RPMI8226 (cell line): ENCODE measurements at places on chromosomes 5 and 9.
A peak's percentile ranks its signal among the peaks of the same experiment; 100 is the strongest.

DNA sequence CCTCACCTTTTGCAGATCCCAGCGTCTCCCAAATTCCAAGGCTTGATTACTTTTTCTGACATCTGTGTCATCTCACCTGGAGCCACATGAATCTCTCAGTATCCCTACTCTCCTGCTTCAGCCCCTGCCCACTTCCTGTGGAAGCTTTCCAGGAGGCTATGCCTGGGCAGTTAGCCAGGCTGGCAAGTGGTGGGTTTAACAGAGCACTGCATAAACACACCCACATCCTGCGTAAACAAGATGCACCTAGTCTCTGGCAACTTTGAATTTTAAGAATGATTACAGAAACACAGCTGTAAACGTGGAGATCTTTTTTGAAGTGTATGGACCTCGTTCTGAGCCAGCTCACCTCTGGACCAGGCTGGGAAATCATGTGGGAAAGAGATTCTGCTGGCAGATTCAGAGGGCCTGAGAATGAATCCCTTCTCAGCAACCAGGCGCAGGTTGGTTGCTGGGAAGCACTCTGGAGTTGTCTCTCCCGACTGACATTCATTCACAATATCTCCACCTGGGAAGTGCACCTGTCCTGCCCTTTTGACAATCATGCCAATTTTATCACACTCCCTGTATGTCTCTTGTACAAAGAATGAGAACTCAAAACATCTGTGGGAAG is 55.7 kb upstream of the FANCC start:
- DNase-seq: no peak

DNA sequence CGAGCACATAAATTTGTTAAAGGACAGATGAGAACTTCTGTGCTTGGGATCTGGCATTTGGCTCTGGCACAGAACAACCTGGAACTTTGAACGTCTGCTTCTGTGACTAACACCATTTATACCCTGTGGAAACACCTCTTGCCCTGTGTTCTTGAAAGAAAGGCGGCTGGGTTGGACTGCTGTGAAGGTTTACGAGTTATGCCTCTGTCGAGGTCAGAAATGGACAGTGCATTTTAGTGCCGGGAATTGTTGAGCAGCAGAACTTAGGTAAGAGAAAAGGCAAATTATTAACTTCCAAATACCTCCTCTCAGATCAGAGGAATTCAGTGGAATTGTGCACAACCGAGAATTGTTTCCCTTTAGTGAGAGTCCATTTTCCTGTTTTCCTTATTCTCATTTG is 14.1 kb upstream of the INIP start:
- no peak for DNase-seq

DNA sequence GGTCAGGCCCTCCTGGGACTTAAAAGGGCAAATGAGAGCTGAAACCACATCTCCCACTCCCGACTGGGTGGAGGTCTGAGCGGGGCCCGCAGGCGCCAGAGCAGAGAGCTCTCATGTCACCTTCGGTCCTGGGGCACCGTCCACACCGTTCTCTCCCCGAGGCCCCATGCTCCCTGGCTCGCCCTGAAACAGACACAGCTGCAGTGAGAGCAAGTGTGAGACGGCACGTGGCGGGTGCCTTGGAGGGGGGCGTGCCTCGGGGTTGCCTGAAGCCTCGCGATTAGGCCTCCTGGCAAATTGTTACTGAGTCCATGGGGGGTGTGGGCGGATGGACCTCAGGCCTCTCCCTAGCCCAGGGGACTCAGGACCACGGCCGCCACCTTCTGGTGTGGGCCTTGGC is 24.1 kb upstream of the PHYKPL start:
- no peak for DNase-seq

- no peak for DNase-seq
Measured at GRCh38 chr9:129307227-129307970, 129.3 kb upstream of the IER5L start.

GRCh38 chr9:95167998-95168397 is 149.5 kb downstream of the FANCC start:
- peak; percentile 62 for DNase-seq

DNA sequence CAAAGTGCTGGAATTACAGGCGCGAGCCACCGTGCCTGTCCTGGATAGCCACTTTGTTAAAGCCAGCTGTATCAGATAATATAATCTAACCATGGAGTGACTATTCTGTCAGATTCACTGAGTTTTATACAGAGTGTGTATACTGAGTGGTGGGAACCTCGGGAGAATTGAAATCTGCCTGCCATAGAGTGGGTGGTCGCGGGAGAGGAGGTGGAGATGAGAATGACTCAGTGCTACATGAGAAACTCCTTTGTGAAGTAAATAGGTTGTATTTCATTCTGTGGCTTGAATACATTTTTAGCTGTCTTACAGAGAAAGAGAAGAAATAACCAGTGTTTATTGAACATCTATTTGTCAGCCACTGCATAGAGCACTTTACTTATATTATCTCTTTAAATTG is 26.4 kb downstream of the ATP6V0E1 start:
- DNase-seq: no peak

DNA sequence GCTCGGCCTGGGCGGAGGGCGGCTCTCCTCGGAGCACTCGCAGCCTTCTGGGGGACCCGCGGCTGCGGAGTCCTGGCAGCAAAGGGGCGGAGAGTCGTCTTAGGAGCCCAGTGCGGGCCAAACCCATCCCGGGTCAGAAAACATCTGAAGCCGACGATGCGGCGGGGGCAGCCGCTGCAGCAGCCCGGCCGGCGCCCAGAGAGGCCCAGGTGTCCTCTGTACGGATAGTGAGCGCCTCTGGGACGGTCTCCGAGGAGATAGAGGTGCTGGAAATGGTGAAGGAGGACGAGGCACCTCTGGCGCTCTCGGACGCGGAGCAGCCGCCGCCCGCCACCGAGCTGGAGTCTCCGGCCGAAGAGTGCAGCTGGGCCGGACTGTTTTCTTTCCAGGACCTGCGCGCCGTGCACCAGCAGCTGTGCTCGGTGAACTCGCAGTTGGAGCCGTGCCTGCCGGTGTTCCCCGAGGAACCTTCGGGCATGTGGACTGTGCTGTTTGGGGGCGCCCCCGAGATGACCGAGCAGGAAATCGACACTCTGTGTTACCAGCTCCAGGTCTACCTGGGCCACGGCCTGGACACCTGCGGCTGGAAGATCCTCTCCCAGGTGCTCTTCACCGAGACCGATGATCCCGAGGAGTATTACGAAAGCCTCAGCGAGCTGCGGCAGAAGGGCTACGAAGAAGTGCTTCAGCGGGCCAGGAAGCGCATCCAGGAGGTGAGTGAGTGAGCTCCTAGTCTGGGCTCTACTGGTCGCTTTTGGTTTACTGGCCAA is 1.2 kb downstream of the JMY start:
- peak; percentile 73 for DNase-seq

DNA sequence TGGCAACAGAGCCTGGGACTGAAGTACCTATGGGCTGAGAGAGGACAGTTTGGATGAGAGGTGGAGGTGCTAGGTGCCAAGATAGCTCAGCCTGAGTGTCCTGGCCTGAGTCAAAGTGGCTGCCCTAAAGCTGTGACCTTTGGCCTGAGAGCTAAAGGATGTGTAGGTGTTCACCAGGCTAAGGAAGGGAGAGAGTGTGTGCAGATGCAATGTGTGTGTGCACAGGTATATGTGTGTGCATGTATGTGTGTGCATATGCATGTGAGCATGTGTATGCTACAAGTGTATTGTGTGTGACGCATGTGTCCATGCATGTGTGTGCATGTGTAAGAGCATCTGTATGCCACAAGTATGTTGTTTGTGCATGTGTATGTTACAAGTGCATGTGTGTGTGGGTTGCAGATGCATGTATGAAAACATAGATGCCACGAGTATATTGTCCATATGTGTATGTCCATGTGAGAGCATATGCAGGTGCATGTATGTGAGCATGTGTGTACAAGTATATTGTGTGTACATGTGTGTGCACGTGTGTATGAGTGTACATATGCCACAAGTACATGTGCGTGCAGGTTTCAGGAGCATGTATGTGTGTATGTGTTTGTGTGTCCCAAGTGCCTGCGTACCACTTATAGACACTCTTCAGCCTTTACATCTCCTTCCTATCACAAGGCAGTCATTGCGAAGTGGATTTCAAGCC is 102.6 kb downstream of the SH3TC2 start:
- no peak for DNase-seq

DNA sequence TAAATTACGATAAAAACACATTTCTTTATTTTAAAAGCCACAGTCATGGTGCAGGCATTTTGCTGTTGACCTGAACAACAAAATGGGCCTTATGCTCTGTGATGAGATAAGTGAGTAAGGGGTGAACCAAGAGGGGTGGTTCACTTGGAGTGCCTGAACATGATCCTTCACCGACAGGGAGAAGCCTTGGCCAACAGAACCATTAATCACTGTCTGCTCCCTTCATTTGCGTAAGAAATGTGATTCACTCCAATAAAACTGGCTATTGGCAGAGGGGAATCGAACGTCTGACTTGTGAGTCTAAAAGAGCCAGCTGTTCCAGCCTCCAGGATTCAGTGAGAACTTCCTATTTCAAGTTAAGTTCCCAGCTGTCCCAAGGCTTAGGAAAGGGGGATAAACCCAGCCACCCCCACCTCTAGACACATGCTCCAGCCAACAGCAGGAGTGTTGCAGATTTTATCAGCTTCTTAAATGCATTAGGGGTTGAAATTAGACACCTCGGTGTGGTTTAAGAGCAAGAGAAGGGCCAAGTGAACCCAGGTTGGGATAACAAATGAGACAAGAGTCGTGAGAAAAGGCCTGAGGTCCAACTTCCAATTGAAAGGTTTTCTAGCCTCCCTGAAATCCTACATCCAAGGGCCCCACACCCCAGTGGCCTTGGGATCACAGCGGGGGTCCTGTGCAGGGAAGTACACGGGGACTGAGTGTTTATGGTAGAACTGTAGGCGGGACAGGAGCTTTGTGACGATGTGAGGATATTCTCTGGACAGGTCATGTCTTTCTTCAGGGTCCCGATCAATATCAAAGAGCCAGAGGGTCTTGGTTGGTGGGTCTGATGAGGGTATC is 131.4 kb upstream of the LHFPL2 start:
- no peak for DNase-seq

- DNase-seq: peak; percentile 77
Measured at GRCh38 chr5:179060116-179061008, at the start of gene ZNF354C. Gene ZNF354C (plus strand): TSS chr5:179060373. CDS start chr5:179062069, 1,696 bp downstream.

DNA sequence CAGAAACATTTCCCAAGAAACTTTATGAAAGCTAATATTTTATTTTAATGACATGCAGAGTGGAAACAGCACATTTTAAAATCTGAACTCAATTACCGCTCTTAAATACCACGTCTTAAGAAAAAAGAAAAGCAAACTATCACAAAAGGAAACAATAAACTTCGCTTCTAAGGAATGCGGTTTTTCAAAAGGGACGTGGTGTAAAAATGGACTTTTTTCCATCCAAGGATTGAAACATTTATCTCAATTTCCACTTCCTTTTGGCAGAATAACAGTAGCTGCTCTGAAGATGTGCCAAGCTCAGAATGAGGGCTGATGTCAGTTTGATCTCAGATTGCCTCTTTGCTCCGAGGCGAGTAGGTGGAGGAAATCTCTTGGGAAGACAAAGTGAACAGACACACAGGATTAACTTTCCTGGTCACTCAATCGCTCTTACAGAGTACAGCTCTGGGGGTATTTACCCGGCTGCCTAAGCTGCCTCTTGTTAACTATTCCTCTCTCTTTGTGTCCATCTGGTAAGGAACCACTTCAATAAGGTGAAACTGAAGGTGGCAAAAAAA is 158.5 kb downstream of the TRPM6 start:
- DNase-seq: no peak

GRCh38 chr9:124347968-124348358 is 67.3 kb downstream of the PSMB7 start:
- no peak for DNase-seq

DNA sequence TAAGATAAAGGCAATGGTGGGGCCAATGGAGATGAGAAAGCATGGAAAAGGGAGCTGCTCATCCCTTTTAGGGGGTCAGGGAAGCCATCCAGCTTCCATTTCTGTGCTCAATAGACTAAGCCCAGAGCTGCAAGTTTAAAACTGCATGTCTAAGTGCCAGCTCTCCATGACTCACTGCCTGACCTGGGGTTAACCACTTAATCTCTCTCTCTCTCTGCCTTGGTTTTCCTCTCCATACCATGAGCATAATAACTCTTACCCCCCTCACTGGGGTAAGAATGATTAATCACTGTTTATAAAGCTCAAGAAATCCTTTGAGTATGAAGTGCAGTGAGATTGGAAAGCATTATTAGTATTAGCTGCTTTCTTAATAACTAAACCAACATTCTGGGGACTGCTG is 1382.4 kb upstream of the WWC1 start:
- DNase-seq: no peak

- DNase-seq: no peak
Measured at GRCh38 chr9:17315341-17315740, 180.5 kb downstream of the CNTLN start.

- no peak for DNase-seq
Measured at GRCh38 chr5:107875833-107876232, 205.1 kb upstream of the EFNA5 start.

DNA sequence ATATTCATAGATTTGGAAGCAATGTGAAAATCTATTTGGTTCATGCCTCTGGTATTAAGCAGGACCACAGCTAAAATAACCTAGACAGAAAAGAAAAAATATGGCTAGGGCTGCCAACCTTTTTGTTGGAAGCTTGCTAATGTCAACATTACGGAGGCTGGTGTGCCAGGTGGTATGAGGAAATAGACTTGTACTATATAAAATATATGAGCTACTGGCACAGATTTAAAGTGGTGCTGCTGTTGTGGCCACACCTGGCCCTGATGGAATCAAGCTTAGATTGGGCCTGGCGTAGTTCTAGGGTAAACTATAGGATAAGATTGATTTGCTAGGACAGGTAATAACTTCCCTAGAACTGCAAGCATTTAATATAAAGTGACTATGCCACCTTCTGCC is 10.6 kb upstream of the PARP8 start:
- DNase-seq: no peak

GRCh38 chr9:33135031-33135461 is 32.1 kb downstream of the B4GALT1 start:
- DNase-seq: no peak

GRCh38 chr9:32524892-32525708 is 896 bp downstream of the RIGI start:
- DNase-seq: no peak

DNA sequence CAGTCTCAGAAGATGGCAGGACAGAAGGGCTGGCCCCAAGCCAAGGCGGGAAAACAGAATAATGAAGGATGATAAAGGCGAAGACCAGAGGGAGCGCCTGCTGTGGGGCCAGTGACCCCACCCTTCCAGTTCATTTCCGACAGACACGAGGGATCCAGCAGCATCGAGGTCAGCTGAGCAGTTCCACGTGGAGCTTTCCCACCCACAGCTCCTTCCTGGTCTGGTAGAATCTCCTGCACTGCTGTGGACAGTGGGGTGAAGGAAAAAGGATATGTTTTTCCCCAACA is 265.9 kb upstream of the VLDLR start:
- DNase-seq: no peak

GRCh38 chr5:17951392-17952169 is 317.3 kb downstream of the TAF11L14 start:
- DNase-seq: no peak
